ENCODE measurements at places on chromosomes 6 and 20. TPM values are rescaled to one million over a fixed set of nuclear protein-coding genes. Genes with fewer than 3 reads are reported as not detected.

SCAND1 gene
- total RNA-seq = 82.7 TPM

SERPINB6 gene
- total RNA-seq = 88.2 TPM

SLC35D3 gene
- not detected for total RNA-seq

SLC35F1 gene
- total RNA-seq = not detected

All from subcutaneous preadipocyte (primary cell).